T-helper 2 cell treated with Interferon-gamma antibody and Interleukin-4, amounts not matched to agents 5 μg/mL and 100 μg/mL, for 36 hours (primary cell): ENCODE measurements at places on chromosomes 3 and 15.

DNA sequence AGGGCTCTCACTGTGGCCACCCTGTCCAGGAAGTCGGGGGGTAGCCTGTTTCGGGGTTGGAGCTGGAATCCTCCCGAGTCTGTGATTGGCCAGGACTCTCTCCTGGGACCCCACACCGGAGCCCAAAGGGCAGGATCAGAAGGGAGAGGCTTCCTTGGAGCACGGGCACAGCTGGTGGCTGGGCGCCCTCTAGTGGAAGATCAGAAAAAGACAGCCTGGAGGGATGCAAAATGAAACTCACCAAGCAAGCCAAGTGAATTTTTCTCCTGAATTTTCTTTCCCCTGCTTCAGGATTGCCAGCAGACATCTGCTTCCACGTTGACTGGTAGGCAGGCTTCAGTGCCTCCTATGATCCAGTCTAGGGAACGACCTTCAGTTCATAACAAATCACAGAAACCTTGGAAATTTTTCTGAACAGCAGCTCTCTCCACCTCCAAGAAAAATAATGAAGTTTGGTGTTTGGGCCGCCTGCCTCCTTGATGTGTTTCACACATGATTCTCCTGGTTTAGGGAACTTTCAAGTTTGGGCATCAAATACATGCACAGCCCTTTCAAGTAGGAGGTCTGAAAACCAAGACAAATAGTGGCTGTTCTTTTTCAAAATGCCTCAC, 224.6 kb downstream of the VPS13C start:
- peak; percentile 26 for DNase-seq

DNA sequence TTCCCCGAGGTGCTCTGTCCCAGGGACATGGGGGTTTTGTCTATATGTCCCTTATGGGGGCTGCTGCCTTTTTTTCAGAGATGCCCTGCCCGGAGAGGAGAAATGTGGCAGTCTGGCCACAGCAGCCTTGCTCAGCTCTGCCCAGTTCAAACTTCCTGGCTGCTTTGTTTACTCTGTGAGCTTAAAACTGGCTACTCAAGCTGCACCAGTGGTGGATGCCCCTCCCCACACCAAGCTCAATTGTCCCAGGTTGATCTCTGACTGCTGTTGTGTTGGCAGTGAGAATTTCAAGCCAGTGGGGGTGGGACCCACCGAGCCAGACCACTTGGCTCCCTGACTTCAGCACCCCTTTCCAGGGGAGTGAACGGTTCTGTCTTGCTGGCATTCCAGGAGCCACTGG, 188.9 kb downstream of the STXBP5L start:
- no peak for DNase-seq

DNA sequence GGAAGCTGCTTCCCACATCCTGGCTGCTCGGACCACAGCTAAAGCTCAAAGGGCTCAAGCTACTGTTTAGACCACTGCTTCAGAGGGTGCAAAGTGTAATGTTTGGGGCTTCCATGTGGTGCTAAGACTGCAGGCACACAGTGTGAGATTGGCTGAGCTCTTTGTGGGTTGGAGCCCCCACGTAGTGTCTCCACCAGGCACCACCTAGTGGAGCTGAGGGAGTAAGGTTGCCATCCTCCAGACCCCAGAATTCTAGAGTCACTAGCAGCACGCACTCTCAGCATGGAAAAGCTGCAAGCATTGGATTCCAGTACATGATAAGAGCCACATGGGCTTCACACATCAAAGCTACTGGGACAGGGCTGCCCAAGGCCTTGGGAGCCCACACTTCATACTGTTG, 9.3 kb downstream of the MKRN3 start:
- no peak for DNase-seq

- peak; percentile 28 for DNase-seq
These were observed 185.7 kb upstream of the THRB start for GRCh38 chr3:24680214-24680967.

GRCh38 chr3:39350714-39351113, 21.2 kb downstream of the CCR8 start:
- no peak for DNase-seq

GRCh38 chr3:39540162-39540921, 72.9 kb downstream of the MOBP start:
- DNase-seq, result no peak

GRCh38 chr3:134239538-134239937, 11.1 kb downstream of the RYK start:
- no peak for DNase-seq

DNA sequence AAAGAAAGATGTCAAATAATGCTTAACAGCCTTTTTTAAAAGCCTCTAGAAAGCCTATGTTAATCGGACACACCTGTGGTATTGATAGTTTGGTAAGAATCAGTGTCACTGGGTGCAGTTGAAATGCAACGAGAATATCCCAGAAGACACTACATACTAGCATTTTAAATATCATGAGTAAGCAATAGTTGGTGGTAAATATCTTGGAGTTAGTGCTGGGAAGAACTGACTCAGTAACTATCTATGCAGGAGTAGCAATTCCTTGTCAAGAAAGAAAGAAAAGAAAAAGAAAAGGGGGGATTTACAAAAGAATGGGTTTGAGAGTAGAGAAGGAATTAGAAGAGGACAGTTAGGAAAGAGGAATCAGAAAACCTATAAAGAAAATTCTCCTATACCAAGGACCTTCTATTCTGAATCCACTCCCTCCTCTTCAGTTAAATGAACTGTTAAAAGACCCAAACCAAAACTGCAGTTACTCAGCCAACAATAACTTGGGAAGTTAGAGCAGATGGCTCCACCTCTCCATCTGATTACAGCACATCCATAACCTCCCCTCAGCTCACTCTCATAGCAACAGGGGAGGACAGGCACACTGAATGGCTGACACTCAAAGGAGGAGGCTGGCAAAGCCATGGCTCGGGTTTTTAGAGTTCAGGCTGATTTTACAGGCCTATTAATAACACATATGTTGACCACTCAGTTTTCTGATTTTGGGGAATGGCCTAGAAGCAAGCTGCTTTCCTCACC, 207.6 kb upstream of the MDFIC2 start:
- no peak for DNase-seq

GRCh38 chr15:86849136-86849535, 769.5 kb downstream of the AGBL1 start:
- DNase-seq, result no peak
